ENCODE measurements at places on chromosomes 7 and 10.

DNA sequence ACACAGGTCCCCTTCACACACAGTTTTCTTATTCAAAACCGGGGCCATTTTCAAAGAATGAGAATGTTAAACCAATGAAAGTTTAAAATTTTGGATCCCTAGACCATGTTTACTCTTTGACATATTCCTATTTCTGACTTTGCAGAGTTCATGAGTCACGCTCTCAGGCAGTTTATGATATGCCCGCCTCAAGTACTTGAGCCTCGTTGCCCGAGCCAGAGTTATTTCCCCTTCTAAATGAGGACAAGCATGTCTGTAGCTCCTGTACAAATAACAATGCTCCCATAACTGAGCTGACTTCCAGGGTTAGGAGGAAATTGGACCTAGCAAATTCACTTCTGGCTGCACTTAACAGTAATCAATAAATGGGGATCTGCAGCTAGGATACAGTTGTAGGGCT lies 87.9 kb upstream of the PDE1C start:
- no peak for DNase-seq

DNA sequence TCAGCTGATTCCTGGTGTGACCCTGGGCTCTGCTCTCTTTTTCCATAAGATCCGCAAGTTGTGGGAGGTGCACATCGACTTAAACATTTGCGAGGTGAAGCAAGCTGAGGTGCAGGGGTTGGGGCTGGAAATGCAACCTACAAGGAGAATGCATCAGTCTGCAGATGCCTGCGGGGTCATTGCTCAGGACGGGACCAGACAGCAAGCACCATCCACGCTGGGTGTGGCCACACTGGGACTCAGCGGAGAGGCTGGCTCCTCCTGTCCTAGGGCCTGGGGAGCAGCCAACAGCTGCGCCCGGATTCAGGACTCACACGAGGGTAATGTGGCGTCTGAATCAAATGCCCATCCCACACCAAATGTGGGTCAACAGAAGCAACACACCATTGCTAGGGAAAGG lies 33.8 kb downstream of the STK32C start:
- DNase-seq = no peak

DNA sequence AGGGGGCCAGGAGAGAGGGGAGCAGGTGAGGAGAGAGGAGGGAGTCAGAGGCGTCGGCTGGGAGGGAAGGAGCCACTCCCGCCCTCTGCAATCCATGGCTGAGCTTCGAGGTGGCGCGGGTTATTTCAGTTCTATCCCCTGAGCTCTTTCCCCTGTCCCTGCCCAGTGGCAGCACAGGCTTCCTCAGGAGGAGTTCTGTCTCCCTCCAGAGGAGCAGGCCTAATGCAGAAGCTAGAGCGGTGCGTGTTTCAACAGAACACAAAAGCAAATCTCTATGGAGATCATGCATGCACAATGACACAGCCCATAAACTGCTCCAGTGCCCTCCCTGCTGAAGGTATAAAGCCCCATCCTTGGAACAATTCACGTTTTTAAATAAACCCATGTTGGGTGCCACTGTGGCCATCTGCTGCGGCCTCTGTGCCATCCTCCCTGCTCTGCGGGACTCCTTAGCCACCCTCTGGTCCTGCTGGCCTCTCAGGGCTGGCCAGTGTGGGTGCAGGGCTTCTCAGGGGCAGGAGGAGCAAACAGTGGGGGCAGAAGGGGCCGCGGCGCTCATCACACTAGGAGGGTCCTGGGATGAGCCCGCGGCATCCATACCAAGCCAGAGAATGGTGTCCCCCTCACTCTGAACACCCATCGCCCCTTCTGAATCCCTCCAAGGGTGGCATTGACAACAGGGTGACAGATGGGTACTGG lies 192.6 kb upstream of the LYZL2 start:
- no peak for DNase-seq

GRCh38 chr7:1806354-1806753 lies 136.3 kb downstream of the ELFN1 start:
- DNase-seq = no peak

GRCh38 chr10:71143170-71143569 lies 69.2 kb upstream of the UNC5B start:
- DNase-seq = no peak

GRCh38 chr7:42550706-42551470 lies 313.9 kb upstream of the GLI3 start:
- no peak for DNase-seq
